Activated CD8-positive, alpha-beta memory T cell treated with anti-CD3 and anti-CD28 coated beads for 4 hours (primary cell): ENCODE measurements at places on chromosomes 7 and 10.

DNA sequence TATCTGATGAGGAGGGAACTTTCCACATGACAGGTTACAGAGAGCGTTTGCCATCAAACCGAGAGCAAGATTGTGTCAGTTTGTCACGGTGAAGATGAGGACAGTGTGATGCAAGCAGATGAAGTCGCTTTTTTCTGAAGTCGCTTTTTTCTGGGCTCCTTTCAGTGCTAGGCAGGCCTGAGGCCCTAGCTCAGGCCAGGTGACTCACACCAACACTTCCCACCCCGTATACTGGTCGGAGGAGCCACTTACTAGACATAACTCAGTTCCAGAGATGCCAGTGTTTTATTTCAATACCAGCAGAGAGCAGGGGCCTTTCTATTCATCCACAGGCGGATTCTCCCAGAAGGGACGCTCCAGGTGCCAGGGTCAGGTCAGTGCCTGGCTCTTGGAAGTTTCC, 58.9 kb downstream of the SFMBT2 start:
- DNase-seq: no peak

DNA sequence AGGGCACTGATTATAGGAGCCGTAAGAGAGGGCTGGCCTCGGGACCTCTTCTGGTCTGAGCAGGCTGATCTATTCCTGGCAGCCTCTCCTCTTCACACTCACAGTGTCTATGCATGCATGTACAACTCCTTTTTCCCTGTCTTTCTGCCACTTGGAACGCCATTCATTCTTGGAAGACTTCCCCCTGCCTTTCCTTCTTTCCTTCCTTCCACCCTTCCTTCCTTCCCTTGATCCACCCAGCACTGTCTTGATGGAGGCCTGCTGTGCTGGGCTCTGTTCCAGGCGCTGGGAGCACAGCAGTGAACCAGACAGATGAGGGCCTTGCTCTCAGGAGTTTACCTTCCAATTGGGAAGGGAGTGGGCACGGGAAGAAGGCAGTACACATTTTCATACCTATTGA, 114.8 kb downstream of the SH3PXD2A start:
- DNase-seq: no peak

DNA sequence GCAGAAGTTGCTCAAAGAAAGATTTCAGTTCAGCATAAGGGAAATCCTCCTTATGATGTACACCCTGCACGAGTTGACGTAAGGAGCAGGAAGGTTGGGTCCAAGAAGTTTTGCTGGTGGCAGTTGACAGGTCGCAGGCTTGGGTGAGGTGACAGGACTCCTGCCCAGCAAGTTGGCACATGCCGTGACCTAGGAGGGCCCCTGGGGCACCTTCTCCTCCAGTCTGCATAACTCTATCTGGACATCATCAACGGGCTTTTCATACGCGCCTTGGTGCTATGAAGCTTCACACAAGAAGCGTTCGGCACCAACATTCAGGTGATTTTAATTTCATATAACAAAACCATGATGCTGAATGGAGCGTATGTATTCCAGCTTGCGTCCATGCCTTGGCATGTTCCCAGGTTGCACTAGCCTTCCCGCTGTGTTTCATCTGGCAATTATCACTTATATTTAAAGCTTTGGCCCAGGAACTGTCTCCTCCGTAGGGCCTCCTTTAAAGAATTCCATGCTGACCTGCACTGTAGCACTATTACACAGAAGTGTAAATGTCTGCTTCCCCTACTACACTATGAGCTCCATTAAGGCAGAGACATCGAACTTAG, 651.6 kb upstream of the FOXK1 start:
- DNase-seq: no peak

DNA sequence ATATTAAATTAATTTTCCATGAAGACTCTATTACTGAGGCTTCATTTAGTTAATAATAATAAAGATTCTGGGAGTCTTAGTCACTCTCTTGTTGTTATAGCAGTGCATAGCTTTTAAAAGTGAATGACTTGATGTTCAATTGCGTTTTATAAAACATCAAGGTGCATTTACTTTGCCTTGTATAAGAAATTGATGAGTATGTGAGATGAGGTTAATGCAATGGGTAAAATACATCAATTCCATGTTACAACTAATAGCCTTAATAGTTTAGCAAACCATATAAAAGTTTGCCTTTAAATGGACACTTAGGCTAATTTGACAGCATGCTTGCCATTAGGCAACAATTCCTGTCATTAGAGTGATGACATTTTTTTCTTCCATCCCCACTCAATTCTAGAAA, 173.6 kb upstream of the TEX47 start:
- no peak for DNase-seq

DNA sequence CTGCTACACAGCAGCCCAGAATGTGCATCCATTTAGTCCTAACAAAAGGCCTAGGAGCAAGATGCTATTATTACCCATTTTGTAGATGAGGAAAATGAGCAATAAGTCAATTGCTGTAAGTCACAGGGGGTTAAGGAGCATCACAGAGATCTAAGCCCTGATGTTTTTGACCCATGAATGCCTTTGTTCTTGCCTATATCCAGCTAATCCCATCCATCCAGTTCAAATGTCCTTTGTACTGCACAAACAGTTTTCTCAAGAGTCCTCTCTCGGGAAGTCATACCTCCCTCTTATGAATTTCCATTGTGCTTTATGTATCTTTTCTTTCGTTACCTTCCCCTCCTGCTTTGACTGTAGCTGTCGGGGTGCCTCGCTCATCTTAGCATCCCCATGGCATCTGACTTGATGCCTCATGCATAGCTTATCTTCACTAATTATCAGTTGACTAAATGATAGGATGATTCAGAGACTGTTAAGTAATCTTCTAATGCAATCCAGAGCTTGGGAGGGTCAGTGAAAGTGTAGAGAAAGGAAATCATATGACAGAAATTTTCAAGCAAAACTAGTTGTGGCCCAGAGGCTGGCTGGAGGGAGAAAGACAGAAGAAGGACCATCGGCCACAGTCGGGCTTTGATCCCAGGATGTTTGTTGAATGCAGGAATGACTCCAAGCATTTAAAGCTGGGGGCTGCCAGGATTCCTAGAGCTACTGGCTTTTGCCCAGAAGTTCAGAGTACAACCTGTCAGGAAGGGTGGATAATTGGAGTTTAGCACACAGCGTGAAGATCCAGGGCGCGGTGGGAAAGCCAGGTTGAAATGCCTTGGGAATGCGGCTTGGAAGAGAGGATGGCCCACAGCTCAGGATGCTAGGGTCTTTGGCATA, 23.5 kb downstream of the BLVRA start:
- DNase-seq: no peak

- DNase-seq: no peak
Observed at GRCh38 chr10:124918906-124919305, 23.0 kb upstream of the ZRANB1 start.

- DNase-seq: no peak
Observed at GRCh38 chr10:102726274-102726673, 11.8 kb downstream of the SFXN2 start.

DNA sequence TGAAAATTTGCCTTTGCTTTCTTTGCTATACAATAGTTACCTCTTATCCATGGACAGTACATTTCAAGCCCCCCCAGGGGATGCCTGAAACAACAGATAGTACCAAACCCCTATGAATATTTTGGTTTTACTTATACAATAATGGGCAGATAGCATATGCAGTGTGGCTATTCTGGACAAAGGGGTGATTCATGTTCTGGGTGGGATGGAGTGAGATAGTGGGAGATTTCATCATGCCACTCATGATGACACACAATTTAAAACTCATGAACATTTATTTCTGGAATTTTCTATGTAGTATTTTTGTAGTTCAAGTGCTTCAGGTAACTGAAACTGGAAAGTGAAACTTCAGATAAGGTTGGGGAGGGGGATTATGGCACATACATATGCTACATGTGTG, 12.0 kb downstream of the STARD3NL start:
- DNase-seq: no peak
